Fibroblast of gingiva (primary cell): ENCODE measurements at places on chromosomes 4 and X.

DNA sequence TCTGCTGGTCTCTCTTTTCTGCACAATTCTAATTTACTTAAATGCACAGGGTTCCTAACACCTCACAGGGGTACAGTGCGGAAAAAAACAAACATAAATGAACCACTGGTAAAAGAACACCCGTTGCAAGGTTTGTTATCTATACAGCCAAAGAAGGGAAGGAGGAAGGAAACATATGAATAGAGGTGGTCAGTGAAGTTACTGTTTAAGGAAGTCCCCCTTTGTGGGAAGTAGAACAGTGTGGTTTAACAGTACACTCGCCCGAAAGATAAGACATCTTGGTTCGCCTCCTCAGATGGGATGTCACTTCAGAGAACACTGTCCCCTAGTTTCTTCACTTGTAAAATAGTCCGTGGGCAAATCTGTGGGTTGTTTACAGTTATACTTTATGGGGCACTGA lies 57.5 kb downstream of the TEC start:
- DNase-seq, result no peak

DNA sequence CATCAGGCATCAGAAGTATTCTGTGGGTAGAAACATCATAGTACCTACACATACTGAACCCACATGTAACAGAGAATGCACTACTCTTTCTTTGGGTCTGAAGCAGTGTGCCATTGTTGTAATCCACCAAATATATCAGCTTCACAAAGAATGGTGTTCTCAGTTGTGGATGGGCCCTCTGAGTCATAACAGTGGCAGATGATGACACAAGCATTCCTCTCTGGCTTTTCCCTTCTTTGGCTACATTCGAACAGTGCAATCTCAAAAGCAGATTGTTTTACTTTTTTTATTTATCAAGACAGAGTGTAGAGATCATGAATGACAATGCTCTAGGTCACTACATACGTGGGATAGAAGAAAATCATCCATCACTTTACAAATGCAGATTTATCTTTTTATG lies 247.2 kb upstream of the EPHA5 start:
- peak; percentile 26 for DNase-seq

- DNase-seq, result peak; percentile 74
Observed at GRCh38 chrX:67781132-67781531, 237.3 kb downstream of the AR start.

- no peak for DNase-seq
Observed at GRCh38 chrX:23133551-23133950, 133.8 kb downstream of the DDX53 start.

DNA sequence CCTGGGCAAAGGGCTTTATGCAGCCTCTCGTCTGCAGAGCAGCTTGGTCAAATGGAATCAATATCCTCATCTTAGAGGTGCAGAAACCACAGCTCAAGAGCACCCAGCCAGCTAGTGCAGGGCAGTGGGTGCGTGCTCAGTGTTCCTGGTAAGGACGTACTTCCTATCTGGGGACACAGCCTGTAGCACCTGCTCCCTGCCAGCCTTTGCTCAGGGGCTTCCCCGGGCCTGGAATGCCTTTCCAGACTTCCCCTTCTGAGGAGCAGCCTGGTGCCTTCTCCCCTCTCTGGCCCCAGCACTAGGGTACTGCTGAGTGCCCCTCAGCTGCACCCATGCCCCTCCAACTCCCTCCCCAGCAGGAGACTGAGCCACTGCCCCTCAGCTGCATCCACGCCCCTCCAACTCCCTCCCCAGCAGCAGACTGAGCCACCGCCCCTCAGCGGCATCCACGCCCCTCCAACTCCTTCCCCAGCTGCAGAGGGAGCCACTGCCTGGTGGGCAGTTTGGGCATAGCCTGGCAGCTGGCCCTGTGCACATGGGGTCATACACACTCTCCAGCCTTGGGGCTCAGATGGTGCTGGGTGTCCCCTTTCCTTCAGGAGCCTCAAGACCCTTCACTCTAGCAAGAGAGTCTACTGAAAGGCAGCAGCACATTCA lies 42.2 kb upstream of the AFAP1 start:
- no peak for DNase-seq

DNA sequence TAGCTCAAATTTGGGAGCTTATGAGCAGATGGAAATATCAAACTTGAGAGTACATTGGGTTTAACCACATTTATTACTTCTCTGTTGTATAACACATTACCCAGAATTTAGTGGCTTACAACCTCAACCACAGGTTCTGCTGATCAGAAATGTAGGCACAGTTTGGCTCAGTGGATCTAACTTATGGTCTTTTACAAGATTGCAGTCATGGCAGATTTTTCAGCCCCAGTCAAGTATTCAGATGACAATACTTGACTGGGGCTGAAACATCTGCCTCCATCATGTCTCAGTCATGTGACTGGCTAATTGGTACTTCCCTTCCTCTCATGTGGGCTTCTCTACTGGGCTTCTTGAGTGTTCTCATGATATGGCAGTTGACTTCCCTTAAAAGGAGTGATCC lies 44.0 kb upstream of the ADAD1 start:
- DNase-seq, result no peak

GRCh38 chrX:4830880-4831557 lies 1117.6 kb upstream of the PRKX start:
- no peak for DNase-seq

DNA sequence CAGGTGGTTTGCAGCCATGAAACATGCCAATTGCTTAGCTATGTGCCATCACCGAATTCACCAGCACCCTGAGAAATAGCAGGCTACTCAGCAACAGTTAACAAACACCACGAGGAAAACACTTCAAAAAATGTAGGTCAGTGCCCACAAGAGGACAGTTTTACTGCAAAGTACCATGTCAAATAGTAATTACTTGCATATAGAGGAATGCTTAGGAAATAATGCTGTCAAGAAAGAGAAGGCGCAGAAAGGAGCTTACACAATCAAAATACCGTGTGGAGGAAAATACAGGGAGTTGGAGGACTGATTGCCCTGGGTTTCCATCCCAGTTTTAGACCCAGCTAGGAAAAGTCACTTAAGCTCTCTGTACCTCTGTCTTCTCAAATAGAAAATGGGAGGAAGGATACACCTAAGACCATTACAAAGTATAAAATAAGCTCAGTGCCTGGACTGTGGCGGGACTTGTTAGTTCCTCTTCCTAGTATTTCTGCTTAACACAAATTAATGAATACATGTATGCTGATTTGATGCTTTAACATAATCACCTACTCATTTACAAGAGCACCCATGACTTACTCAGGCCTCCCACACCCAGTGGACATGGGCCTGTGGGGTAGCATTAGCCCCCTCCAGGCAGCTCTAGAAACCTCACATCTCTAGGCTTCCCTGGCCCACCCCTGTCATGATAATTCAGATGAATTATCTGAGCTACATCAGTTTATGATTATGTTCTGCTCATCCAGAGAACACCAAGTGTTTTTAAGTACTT lies 44.5 kb upstream of the IL21 start:
- DNase-seq, result peak; percentile 66

DNA sequence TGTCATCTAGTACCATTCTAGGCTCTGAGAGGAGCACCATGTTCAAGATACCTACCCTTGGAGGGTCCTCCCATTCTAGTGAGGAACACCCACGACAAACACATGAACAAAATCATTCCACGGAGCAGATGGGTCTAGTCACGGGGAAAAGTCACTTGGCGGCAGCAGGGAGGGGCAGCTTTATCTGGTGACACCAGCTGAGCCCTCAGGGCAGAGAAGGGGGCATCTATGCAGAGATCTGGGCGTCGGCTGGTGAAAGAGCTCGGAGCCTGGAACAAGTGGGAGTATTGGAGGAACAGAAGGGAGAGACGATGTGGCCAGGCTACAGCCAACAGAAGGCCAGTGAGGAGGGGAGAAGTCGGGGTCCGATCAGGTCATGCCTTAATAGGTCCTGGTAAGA lies 11.9 kb upstream of the PDHA1 start:
- no peak for DNase-seq

DNA sequence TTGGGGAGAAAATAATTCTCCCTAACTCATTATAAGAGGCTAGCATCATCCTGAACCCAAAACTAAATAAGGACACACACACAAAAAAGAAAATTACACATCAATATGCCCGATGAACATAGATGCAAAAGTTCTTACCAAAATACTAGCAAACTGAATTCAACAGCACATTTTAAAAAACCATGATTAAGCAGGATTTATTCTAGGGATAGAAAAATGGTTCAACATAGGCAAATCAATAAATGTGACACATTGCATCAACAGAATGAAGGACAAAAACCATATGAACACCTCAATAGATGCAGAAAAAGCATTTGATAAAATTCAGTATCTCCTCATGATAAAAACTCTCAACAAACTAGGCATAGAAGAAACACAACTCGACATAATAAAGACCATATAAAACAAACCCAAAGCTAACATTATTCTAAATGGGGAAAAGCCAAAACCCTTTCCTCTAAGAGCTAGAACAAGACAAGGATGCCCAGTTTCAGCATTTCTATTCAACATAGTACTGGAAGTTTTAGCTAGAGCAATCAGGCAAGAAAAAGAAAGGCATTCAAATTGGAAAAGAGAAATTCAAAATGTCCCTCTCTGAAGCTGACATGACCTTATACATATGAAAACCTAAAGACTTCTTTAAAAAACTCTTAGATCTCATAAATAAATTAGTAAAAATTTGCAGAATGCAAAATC lies 200.9 kb downstream of the NKX6-1 start:
- DNase-seq, result no peak

DNA sequence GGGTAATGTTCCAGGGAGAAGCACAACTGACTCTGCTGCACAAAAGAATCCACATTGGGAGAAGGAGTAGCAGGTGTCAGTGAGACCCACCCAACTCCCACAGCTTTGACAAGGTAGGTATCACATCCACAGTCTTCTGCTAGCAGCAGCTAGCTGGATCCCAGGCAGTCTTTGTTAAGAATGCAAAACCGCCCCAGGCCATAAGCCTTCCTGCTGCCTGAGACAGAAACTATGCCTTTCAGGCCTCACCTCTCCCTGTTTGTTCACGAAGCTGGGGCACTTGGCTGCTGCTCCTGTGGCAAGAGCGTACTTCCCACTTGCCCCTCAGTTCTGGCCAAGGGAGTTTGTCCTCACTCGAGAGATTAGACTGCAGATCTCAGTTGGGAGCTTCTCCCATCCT lies 21.4 kb downstream of the RRAGB start:
- DNase-seq, result no peak

- no peak for DNase-seq
Observed at GRCh38 chr4:38623260-38623659, 40.7 kb upstream of the KLF3 start.

GRCh38 chrX:41734530-41734929 lies 10.5 kb downstream of the GPR82 start:
- peak; percentile 8 for DNase-seq

DNA sequence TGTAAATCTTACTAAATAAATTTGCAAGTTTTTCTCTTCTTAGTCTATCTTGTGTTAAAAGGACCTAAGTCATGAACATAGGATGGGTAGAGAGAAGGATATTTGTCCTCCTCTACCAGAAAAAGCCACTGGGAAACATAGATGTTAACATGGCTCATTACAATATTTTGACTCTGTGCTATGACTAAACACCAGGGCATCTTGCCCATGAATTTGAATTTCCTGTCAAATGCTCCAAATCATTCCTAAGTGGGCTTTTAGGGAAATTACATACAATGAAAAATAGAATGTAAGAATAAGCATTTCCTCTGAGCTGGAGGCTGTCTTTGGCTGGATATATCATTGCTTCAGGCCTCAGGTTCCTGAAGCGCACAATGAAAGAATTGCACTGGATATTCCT lies 39.1 kb downstream of the ANOS1 start:
- DNase-seq, result no peak

DNA sequence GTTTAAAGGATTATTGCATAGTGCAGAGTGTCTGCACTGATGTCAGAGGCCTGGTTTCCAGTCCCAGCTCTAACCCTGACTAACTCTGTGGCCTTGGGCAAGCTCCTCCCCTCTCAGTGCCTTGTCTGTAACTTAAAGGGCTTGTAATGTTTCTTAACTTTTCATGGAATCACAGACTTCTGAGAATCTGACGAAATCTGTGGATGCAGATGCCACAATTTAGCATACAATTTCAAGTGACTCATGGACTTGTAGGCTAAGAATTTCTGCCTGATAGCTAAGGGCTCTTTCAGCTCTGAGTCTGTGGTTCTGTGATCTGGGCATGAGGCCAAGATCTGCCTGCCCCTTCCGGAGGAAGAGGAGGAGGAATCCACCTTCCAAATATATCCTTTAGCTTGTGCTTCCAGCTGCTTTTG lies 236.9 kb downstream of the AR start:
- peak; percentile 97 for DNase-seq

DNA sequence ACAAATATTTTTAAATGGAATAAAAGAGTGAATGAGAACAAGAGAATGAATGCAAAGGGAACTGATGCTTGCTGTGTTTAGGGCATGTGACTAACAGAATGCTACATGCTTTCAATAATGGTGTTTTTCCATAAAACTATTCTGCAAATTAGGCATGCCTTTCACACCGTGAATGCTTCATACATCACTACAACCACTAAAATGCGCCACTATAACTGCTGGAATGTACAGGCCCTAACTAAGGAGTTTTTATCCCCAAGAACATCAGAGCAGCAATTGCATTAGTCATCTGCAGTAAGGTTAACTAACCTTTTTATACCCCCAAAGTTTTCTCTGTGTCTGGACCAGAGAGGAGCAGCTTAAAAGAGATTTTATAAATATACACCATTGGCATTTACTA lies 190.4 kb downstream of the ARAP2 start:
- no peak for DNase-seq

GRCh38 chr4:185151296-185151695 lies 8.2 kb downstream of the SLC25A4 start:
- no peak for DNase-seq

DNA sequence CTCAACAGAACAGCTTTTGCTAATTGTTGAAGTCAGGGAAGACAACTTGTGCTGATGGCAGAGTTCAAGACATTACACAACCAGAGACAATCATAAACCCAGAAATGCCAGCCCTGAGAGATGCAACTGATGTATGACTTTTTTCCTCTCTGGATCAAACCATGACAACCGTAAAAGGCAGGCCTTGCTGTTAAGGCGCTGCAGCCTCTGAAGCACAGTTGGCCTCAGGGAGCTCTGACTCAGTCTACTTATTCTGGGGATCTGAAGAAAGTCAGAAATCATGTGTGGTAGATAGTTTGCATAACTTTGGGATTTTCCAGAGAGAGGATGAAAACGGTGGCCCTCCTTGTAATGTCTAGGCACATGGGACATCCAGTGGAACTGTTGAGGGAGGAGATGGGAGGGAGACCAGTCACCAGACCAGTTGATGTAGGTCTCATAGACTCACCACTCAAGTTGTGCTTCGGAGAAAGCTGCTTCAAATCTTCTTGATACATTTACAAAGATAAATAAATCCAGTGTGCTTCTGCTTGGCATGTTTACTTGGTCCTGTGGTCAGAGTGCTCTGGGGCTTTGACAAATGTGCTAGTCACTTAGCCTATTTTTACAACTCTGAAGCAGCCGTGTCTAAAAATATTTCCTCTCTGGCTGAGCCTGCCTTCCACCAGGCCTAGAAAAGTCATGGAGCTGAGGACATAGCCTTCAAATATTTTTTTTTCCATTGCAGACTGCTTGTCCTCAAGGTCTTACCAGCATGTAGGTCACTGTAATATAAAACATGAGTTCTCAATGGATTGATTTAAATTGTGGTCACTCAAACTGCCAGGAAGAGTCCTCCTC lies 7.5 kb downstream of the HADH start:
- peak; percentile 85 for DNase-seq

GRCh38 chrX:145825896-145826295 lies 8.3 kb downstream of the SLITRK2 start:
- peak; percentile 2 for DNase-seq

- DNase-seq, result peak; percentile 56
Observed at GRCh38 chrX:140765043-140765784, 55.7 kb downstream of the LINC00632 start.
